ENCODE measurements at places on chromosomes 1 and 21. TPM values are rescaled to one million over a fixed set of nuclear protein-coding genes. Genes with fewer than 3 reads are reported as not detected.

CLDN17 gene
- not detected for total RNA-seq

COL6A2 gene
- 710 TPM for total RNA-seq

PEX19 gene
- 85.9 TPM for total RNA-seq

TNNT2 gene
- 82.7 TPM for total RNA-seq

NID1 gene
- 207 TPM for total RNA-seq

PTGER3 gene
- 11.0 TPM for total RNA-seq

FAM131C gene
- not detected for total RNA-seq

C1orf87 gene
- not detected for total RNA-seq

TDRD5 gene
- 0.21 TPM for total RNA-seq

OR2T33 gene
- 1.6 TPM for total RNA-seq

TSPAN2 gene
- 1.2 TPM for total RNA-seq

ZNF683 gene
- not detected for total RNA-seq

PADI2 gene
- 8.0 TPM for total RNA-seq

C21orf58 gene
- 2.2 TPM for total RNA-seq

WNT3A gene
- not detected for total RNA-seq

DNA sequence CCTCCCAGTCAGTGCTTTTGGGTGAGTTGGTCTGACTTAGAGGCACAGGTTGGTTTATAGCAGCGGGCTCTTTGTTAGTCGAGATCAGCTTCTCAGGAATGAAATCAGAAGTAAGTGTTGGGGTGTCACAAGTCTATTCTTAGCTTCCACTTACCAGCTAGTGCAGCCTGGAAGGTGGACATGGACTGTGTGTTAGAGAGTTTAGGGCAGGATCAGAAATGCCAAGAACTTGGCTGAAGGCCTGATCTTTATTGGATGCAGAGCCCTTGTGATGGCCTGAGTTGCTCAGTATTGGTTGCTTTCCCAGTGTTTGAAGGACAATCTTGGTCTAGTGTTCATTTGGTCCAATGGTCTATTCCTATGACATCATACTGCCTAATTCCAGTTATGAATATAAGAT, 377.0 kb upstream of the USP24 start:
- no peak for DNase-seq

DNA sequence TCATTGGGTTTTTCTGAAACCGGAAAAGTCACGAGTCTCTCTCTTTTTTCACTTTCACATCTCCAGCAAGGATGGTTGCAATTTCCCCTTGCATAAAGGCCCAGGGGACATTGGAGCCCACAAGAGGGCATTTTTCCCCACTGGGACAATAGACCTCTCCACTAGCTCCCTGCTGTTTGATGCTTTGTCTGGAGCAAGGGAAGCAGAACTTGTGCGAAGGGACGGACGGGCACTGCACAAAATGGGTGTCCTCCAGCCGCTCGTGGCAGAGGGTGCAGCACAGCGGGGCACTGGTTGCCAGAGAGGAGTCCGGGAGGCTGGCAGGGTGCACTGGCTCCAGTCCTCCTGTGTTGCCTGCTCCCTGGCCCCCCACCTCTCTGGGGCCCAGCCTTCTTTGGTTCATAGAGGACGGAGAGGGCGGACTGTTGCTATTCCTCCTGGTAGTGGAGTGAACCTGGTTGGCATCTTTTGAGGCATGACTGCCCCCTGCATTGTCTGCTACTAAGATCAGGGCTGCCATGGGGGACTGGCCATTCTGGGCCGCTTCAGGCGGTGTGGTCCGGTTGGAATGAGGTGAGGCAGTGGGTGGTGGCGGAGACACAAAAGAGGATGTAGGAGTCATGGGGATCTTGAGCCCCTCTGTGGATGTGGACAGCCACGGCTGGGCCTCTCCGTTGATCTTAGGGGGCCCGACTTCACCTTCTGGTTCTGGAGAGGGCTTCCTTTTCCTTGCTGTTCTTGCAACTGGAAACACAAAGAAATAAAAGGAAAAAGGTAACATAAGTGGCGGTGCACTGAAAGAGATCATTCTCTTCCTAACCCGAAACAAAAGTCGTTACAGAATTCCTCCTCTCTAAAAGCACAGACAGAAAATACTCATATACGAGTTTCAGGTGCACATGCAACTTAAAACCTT, 2.6 kb downstream of the IRF2BP2 start:
- no peak for DNase-seq

- DNase-seq: no peak
Observed at GRCh38 chr1:83058327-83058726, 940.6 kb downstream of the TTLL7 start.

GRCh38 chr1:5903680-5904079, 88.5 kb downstream of the NPHP4 start:
- DNase-seq: no peak

GRCh38 chr21:40719615-40720014, 127.3 kb downstream of the DSCAM start:
- DNase-seq: no peak

DNA sequence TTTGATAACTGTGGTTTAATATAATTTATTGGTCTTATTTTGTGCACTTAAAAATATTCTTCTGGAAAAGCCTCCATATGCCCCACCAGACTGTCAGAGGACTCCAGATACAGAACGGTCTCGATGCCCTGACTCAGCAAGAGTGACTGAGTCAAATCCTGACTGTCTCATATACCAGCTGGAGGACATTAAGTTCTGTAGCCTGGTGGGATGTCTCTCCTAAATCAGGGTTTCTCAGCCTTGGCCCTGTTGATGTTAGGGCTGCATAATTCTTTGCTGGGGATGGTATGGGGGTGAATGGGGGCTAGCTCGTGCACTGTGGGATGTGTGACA, 67.7 kb upstream of the TLR5 start:
- DNase-seq: no peak

- no peak for DNase-seq
Observed at GRCh38 chr1:41557751-41558455, 73.4 kb upstream of the EDN2 start.

DNA sequence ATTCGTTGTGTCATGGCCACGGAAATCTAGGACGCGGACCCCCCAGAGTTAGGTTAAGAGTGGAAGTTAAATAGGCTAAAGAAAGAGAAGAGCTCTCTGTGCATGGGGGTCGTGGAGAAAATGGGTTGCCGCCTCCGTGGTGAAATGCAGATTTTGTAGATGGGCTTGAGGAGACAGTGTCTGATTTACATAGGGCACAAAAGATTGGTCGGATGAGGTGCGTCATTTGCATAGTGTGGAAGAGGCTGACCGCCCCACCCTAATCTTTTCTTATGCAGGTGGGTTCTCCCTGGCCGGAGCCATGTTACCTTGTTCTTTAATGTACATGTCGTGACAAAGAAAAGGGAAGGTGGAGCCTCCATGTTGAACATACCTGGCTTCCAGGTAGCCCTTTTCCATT, 14.3 kb upstream of the SLC5A9 start:
- no peak for DNase-seq

DNA sequence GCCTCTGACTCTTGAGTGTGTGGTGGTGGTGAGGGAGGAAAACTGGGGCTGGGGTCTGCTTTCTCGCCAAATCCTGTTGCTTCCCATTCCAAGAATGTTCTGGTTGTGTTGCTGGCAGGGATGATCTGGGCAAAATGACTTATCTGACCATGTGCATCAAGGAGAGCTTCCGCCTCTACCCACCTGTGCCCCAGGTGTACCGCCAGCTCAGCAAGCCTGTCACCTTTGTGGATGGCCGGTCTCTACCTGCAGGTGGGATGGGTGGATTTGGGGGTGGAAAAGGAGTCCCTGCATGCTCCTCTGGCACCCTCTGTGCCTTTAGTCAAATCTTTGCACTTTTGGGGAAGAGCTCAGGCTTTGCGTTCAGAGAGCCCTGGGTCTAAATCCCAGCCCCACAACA, 18.1 kb downstream of the CYP4B1 start:
- DNase-seq: no peak

DNA sequence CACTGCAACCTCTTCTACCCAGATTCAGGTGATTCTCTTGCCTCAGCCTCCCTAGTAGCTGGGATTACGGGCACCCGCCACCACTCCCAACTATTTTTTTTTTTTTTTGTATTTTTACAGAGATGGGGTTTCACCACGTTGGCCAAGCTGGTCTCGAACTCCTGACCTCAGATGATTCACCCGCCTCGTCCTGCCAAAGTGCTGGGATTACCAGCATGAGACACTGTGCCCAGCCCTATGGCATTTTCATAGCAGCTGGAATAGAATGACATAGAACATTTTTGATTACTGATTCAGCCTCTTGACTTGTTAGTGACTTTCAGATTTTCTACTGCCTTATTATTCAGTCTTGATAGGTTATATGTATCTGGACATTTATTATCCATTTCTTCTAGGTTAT, 1046.2 kb downstream of the AMY1C start:
- no peak for DNase-seq

GRCh38 chr1:234213658-234214128, 159.6 kb upstream of the COA6 start:
- no peak for DNase-seq

DNA sequence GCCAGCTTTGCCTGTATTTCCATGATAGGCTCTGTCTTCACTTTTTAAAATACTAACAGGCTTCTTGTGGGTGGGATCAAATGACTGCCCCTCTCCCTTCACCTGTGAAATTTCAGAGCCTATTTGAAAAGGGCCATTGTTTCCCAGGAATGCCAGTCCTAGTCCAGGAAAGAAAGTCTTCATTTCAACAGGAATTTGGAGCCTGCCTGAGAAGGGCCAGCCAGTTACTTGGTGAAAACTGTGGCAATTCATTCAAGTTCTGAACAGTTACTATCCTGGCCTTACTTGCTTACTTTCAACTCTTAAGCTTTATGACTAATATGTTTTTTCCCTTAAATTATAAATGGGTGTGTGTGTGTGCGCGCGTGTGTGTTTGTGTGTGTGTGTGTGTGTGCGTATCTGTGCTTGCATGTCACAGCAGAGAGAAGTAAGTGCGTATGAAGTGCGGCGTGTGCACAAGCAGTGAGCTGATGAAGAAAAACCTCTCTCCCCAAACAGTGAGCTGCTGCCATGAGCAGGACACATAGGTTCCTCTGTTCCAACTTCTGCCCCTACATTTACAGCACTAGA, 67.5 kb upstream of the RNPC3 start:
- no peak for DNase-seq

DNA sequence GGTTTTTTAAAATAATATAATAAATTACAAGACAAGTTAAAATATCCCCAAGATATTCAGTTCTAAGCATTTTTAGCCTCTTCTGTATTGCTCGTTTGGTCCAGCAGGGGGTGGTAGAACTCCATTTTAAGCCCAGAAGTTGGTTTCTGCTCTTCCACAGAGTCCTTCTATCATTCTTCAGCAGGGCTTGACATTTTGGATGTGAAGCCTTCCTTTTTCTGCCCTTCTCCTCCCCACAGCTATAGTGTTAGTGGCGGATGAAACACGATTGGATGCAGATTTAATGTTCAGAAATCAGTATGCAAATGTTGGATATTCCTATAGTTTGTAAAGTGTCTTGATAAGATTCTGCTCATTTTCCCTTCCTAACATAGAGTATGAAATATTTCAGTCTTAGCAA, 1.4 kb downstream of the NCAM2 start:
- DNase-seq: peak; percentile 39

DNA sequence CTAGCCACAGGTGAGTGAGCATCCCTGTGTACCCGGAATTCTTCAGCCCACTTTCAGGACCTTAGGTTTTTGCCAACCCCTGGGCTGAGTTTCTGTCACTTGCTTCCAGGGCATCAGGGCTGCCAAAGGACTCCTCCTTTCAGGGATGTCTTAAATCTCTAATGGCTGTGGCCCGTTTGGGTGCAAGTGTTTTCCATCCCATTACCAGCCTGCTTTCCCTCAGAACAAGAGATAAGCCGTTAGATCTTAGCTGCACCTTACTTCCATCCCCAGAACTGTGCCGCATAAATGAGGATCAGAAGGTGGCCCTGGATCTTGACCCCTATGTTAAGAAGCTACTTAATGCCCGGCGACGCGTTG, 652 bp downstream of the SNAPIN start:
- no peak for DNase-seq

GRCh38 chr1:243354511-243355153, 98.8 kb downstream of the SDCCAG8 start:
- DNase-seq: no peak

DNA sequence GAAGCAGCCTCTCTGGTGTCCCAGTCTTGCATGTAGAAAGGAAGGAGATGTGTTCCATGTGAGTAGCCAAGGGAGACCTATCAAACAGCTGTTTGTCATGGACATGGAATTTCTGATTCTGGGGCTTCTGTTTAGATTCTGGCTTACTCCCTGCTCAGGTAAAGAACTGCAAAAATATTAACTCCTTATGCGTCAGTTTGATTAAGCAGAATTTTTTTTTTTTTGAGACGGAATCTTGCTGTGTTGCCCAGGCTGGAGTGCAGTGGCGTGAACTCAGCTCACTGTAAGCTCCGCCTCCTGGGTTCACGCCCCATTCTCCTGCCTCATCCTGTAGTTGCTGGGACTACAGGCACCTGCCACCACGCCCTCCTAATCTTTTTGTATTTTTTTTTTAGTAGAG, 6.8 kb downstream of the ARV1 start:
- DNase-seq: no peak

DNA sequence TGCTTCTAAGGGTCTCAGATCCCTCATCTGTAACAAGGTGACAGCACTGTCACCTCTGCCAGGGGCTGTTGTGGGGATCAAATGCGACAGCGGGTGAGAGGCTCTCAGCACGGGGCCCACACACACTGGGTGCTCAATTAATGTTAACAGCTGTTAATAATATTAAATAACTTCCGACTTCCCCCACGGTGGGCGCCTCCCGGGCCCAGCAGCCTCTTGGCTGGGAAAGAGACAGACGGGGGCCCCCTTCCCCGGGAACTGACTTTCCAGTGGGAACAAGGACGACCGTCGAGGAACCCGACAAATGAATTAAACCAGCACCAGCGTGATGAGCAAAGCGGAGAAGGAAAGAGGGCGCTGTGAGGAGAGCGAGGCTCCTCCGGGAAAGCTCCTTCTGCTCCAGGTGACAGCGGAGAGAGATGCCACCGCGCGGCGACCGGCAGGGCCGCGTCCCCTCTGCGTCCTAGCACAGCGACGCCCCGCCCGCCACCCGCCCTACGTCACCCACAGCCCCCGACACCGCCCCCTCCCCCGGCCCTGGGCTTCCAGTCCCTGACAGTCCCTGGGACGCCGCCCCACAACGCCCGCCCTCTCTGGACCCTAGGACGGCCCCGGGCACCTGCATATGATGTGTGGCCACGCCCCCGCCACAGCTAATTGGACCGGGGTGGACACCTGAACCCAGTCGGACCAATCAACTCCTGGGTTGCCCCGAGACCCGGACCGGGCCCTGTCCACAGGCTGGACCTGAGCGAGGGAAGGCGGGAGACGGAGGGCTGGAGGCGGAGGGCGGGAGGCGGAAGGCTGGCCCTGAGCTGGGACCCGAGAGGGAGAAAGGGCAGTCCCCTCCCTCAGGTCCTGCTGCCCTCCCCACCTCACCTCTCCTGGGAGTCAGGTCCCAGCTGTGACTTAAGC, 38.2 kb downstream of the MATN1 start:
- DNase-seq: no peak

- DNase-seq: no peak
Observed at GRCh38 chr1:87028576-87028975, 114.1 kb downstream of the HS2ST1 start.

GRCh38 chr1:18642278-18643095, 11.8 kb downstream of the PAX7 start:
- no peak for DNase-seq

- no peak for DNase-seq
Observed at GRCh38 chr1:51863384-51863783, 15.1 kb downstream of the NRDC start.
